ENCODE measurements at places on chromosomes 16 and 17.

DNA sequence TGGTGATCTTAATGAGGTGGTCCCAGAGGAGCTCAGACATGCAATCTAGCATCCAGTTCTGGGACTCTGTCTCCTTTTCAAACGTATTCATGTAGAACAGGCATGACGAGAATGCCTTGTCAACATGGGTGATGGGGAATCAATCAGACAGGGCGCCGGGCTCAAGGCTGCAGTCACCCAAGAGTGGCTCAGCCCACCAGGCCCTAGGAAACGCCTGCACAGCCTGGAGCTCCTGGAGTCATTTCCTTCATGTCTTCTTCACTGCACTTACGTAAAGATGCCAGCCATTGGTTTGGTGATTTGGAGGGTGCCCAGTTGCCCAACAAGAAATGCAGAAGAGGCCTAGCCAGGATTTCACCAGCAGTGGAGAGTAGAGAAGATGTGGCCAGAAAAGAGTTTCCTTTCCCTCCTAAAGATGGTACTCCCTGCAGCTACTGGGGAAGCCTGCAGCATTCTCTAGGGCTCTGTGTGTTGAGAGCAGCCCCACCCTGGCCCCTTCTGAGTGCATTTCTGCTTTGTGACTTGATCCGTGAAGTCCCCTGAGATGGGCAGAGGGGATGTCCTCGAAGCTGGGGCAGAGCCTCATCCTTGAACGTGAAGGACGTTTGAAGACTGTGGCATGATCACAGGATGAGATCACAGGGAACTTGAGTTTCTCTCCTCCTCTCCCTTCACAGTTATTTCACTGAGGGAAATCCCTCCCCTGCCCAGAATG lies 24.0 kb upstream of the STH start:
- DNase-seq = no peak

GRCh38 chr16:61831351-61831917 lies 204.8 kb downstream of the CDH8 start:
- no peak for DNase-seq

DNA sequence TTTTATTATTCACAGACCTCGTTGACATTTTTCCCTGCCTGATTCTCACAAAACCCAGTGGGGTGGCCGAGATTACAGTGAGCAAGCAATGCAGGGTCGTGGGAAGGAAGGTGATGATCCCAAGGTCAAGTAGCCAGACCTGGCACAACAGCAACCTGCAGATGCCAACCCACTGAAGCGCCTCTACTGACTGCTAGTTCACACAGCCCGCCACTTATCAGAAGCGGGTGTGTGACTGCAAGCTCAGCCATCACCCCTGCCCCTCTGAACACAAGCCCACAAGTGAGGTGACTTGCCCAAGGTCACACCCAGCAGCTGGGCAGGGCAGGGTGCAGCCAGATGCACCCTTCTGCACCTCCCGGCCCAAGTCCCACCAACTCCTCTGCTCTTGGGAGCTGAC lies 7.1 kb downstream of the TFAP4 start:
- no peak for DNase-seq

- no peak for DNase-seq
Measured at GRCh38 chr17:60905709-60906108, 228.1 kb downstream of the BCAS3 start.
